ENCODE measurements at places on chromosomes 13 and 19.

GRCh38 chr13:91203430-91203829 lies 144.1 kb upstream of the MIR17HG start:
- no peak for DNase-seq

DNA sequence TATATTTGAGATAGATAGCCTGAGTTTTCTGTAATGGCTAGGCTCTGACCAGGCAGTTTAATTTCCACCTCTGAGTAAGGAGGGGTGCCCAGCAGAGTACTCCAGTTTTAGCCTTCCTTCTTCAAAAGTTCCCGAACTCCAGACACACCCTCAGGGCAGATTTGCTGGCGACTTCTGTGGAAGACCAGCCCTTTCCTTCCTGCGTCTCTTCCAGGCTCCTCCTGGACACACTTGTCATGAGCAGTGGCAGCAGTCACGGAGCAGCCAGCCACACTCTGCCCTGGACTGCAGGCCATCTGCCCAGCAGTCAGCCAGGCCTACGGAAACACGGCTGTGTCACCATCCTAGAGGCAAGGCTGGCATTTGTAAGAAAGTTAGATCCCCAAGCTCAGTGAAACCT lies 6.6 kb upstream of the FLT1 start:
- DNase-seq, result no peak

DNA sequence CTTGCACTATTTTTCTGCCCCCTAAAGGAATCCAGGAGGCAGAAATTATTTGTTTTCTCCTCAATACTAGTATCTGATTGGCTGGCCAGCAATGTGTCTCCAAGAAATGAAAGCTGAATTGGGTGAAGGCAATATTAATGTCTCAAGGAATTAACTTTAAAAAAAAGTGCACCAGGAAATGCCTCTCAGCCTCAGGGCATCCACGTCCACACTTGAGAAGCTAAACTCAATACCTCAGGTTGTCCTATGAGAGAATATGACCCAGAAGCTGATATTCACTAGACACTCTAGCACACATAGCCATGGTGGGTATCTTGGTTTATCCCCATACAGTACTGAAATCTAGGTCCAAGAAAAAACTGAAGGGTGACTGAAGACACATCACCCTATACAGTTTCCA lies 2.1 kb downstream of the ZNF91 start:
- no peak for DNase-seq

DNA sequence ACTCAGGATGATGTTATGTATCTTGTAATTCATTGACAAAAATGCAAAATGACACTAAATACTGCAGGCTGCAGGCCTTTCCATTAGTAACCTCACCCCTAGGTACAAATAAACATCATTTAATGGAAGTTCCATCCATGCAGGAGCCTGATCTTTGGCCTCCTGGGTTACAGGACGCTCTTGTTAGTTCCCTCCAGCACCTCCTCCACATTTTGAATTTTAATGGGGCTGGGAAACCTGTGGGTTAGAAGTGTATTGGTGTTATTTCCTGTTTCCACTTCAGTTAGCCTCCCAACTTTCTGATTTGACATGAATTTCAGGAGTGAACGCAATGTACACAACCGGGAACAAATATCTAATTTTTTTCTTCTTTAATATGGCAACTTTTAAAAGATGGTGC lies 237.1 kb upstream of the ARGLU1 start:
- no peak for DNase-seq

GRCh38 chr19:29006057-29006735 lies 206.8 kb downstream of the UQCRFS1 start:
- peak; percentile 29 for DNase-seq

DNA sequence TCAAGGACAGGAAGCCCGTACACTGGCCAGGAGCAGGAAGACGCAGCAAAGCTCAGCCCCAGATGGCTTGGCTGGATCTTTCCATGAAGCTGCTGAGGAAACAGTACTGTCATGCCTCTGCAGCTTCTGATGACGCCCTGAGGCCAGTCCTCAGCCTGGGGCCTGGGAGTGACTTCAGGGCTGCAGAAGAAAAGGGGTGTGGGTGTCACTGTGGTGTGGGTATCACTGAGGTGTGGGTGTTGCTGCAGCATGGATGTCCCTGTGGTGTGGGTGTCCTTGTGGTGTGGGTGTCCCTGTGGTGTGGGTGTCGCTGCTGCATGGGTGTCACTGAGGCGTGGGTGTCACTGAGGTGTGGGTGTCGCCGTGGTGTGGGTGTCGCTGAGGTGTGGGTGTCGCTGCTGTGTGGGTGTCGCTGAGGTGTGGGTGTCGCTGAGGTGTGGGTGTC lies 12.0 kb upstream of the GAS6 start:
- no peak for DNase-seq

GRCh38 chr13:46908501-46908900 lies 11.6 kb upstream of the HTR2A start:
- DNase-seq, result peak; percentile 44

GRCh38 chr13:30334663-30335386 lies 27.5 kb upstream of the KATNAL1 start:
- no peak for DNase-seq

GRCh38 chr19:29084266-29084665 lies 128.7 kb downstream of the UQCRFS1 start:
- DNase-seq, result no peak

DNA sequence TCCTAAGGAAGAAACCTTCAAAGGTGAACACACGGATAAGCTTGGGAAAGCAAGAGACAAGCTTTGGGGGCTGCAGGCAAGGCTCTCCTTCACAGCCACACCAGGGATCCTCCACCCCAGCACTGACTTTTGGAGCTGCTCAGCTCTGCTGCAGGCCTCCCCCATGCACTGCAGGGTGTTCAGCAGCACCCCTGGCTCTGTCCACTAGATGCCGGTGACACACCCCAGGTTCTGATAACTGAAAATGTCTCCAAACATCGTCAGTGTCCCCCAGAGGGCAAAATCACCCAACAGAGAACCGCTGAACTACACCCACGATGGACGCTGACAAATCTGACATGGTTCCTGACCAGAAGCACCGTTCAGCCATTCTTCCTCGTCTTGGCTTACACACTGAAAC lies 90.5 kb downstream of the STK24 start:
- no peak for DNase-seq

DNA sequence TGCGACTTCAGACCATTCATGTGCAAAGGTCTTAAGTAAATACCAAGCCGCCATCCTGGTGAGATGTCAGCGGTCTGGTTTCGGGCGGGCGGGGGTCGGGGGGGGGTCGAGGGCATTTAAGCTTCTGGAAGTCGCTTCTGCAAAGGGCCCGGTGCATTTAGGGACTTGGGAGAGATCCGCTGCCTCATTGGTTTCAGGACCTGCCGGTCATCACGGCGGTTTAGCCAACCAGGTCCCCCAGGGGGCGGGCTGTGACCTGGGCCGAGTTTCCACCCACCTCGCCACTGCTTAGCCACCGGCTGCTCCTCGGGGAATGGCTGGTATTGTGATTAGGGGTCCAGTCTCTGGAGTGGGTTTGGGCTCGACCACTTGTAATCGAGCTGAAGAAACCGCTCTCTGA lies 7.8 kb downstream of the ANKLE1 start:
- no peak for DNase-seq

GRCh38 chr13:79582896-79583295 lies 101.9 kb downstream of the NDFIP2 start:
- DNase-seq, result no peak

DNA sequence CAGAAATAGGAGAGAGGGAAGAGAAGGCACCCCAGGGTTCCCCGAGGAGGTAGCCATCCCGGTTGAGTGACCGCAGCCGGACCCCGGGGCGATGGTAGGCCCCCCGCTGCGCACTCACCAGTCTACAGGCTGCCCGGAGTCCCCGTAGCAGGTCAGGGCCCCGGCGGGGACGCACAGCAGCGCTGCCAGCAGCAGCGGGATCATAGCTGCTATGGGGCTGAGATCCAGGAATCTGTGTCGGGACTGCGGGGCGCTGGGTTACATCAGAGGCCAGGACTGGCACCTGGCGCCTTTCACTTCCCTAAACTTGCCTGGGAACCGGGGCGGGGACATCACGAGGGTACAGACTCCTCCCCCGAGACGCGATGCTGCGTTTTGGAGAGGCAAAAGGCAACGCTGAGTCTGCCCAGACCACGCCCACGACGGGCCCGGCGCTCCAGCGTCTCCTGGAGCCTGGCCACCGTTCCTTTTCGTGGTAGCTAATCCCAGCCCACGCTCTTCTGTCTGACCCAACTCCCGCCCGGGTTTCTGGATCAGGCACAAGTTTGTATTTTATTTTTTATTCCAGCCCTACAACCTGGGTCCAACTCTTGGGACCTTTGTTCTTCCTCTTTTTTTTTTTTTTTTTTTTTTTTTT lies at the start of gene DNASE2:
Gene DNASE2, minus strand, starts transcription at position 278 of the 637 bp plus-strand sequence. Its CDS starts 74 bp downstream, at position 204.
- peak; percentile 72 for DNase-seq

- no peak for DNase-seq
These were observed 30.7 kb downstream of the INSR start for GRCh38 chr19:7263521-7263920.

DNA sequence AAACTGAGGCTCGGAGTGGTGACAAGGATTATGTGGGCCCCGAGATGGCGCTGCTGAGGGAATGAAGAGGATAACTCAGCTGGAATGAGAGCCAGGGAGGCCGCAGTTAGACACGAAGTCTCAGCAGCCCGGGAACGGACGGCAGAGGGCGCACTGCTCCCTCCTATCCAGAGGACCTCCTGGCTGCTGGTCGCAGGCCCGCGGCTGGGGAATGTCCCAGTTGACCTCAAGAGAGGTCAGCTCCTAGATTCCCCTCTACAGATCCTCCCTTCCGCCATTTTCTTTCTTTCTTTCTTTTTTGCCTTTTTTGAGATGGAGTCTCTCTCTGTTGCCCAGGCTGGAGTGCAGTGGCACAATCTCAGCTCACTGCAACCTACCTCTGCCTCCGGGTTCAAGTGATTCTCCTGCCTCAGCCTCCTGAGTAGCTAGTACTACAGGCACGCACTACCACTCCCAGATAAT lies 24.1 kb upstream of the ASPDH start:
- peak; percentile 7 for DNase-seq

DNA sequence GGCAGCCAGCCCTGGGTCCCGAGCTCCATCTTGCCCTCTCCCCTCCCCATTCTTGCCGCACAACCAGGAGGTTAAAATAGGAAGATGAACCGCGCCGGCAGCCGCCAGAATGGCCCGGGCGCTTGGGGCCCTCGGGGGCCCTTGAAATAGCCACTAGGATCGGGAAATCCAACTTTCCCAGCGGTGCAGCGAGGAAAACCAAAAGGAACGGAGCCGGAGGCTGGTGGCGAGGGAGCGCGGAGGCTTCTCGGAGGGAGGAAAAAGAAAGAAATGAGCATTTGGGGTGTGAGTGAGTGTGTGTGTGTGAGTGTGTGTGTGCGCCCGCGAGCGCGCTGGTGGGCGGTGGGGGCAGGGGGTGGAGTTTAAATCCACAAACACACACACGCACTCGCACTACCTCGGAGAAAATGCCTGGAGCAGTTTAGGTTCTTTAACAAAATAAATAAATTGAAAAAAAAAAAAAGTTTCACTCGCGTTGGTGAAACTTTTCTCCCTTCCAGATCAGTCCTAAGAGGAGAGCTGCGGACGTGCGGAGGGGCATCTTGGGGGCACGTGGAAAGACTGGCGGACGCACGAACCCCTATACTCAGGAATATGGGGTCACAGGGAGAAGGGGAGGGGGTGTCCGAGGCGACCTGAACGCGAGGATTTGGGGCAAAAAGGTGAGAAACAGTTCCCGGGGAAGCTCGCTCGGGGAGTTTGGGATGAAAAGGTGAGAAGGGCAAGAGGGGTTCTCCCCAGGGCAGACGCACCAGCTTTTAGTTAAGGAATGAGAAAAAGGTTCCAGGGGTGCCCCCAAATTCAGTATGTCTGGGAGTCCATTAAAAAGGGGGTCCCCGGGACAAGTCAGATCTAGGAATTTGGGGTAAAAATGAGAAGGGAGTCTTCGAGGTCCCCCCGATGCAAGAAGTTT lies 1.3 kb downstream of the RFX2 start:
- no peak for DNase-seq

DNA sequence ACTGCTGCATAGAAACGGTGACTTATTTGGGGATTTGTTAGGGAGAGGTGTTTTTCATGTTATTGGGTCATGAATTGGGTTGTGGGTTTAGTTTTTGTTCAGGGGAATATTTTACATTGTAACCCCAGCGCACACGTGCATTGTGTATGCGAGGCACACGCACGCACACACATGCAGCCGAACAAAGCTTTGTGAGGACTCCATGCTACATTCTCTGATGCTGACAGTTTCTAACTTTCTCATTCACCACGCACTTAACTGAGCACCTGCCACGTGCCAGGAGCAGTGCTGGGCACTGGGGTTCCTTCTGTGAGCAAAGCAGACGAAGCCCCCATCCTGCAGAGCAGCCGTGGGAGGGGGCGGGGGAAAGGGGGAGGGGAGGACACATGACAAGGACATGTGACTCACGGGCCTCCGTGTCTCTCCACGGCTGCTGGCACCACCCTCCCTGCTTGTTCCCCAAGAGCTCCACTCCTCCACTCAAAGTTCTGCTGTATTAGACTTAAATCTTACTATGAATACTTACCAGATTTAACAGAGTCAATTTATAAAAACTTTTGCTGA lies 55.6 kb downstream of the SLC7A9 start:
- no peak for DNase-seq

GRCh38 chr13:110030394-110030928 lies 244.1 kb upstream of the IRS2 start:
- DNase-seq, result no peak

DNA sequence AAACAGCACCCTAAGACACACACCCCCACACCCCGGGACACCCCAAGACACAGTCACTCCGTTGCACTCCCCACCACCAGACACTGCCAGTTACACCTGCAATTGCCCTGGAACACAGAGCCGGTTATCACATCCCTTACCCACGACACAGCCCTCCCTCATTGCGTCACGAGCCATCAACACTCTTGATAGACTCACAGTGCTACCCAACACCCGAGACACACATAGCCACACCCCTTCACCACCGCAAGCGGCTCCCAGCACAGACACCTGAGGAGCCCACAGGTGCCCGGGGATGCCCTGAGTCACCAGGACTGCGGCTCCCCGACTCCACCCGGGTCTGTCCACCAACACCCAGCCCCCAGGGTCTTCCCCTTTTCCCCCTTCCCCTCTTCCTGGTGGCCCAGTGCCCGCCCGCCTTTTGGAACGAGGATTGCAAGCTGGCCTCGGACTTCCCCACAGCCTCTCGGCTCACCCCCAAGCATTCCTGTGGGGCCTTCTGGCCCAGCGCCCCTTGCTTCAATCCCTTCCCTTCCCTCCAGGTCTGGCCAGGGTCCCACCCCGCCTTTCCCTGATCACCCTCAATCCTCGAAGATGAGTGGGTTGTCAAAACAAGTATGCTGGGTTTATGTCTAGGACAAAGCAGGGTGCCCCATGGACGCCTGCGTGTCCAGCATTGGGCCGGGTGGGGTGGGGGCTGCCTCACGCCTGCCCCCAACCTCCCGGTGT lies 1.7 kb upstream of the PTGER1 start:
- no peak for DNase-seq

DNA sequence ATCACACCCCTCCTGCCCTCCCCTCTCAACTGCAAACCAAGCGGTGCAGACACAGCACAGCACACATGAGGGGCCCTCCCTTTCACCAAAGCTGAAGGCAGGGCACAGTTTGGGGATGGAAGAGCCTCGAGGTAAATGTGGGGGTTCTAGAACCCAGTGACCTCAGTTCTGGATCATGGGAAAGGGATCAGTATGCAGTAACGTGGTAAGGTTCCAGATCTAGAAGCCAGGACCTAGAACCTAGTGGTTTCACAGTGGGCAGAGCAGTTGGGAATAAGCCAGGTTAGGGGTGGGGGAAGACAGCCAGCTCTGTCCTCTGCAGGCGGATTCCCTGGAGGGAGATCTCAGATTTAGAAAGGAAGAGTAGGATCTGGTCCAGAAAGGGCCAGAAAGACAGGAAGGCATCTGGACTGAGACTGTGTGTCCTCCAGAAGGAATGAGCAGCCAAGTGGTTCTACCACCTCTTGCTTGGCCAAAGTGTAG lies 3.1 kb downstream of the FTL start:
- no peak for DNase-seq

- no peak for DNase-seq
These were observed 379.1 kb downstream of the SUCLA2 start for GRCh38 chr13:47621931-47622330.

Data from BJ (cell line).